ENCODE measurements at places on chromosomes 12 and 14. TPM values are rescaled to one million over a fixed set of nuclear protein-coding genes. Genes with fewer than 3 reads are reported as not detected.

The NAV3 gene
- 41.1 TPM for total RNA-seq

The SERPINA5 gene
- 20.6 TPM for total RNA-seq

The KLHL28 gene
- total RNA-seq: 17.7 TPM

The CCDC177 gene
- not detected for total RNA-seq

The SRRM4 gene
- not detected for total RNA-seq

- H3K4me3 ChIP-seq: no peak overlapping the region
- H3K4me1 ChIP-seq: no peaks in the 10 kb centered on the region
- H3K27ac ChIP-seq: no peak overlapping the region
- H3K27me3 ChIP-seq: no peaks in the 10 kb centered on the region
- DNase-seq: no peak
- no peaks in the 10 kb centered on the region for H3K36me3 ChIP-seq
These were observed 128.3 kb upstream of the EVL start for GRCh38 chr14:99936738-99937474.

- DNase-seq: no peak
- no peak overlapping the region for H3K27ac ChIP-seq
- no peaks in the 10 kb centered on the region for H3K4me1 ChIP-seq
- no peaks in the 10 kb centered on the region for H3K27me3 ChIP-seq
- no peaks in the 10 kb centered on the region for H3K36me3 ChIP-seq
These were observed 427.2 kb downstream of the TMTC2 start for GRCh38 chr12:83113945-83114344.

GRCh38 chr14:51188566-51189185, 51.4 kb upstream of the TMX1 start:
- peak overlapping the region; percentile 71 for H3K27ac ChIP-seq
- H3K4me3 ChIP-seq: peak overlapping the region; percentile 21
- peaks cover 4% of the 10 kb centered on the region for H3K4me1 ChIP-seq
- no peaks in the 10 kb centered on the region for H3K36me3 ChIP-seq
- DNase-seq: no peak

GRCh38 chr12:59780605-59781135, 184.8 kb downstream of the SLC16A7 start:
- no peak overlapping the region for H3K4me3 ChIP-seq
- H3K36me3 ChIP-seq: peaks cover 2% of the 10 kb centered on the region
- no peaks in the 10 kb centered on the region for H3K4me1 ChIP-seq
- H3K27ac ChIP-seq: no peak overlapping the region

GRCh38 chr12:45076417-45077026, 25.6 kb upstream of the DBX2 start:
- H3K4me1 ChIP-seq: no peaks in the 10 kb centered on the region
- H3K36me3 ChIP-seq: no peaks in the 10 kb centered on the region
- H3K4me3 ChIP-seq: no peak overlapping the region

- H3K4me1 ChIP-seq: no peaks in the 10 kb centered on the region
- H3K27me3 ChIP-seq: no peaks in the 10 kb centered on the region
- no peak overlapping the region for H3K4me3 ChIP-seq
- H3K27ac ChIP-seq: peak overlapping the region; percentile 77
These were observed 210.1 kb upstream of the EEA1 start for GRCh38 chr12:93139028-93139665.

GRCh38 chr14:54570631-54571415, 3.9 kb downstream of the SAMD4A start:
- no peaks in the 10 kb centered on the region for H3K27me3 ChIP-seq
- no peak for DNase-seq
- no peak overlapping the region for H3K4me3 ChIP-seq

GRCh38 chr12:80293759-80294158, 150.3 kb upstream of the PTPRQ start:
- H3K4me1 ChIP-seq: no peaks in the 10 kb centered on the region
- H3K4me3 ChIP-seq: no peak overlapping the region
- H3K27me3 ChIP-seq: no peaks in the 10 kb centered on the region

DNA sequence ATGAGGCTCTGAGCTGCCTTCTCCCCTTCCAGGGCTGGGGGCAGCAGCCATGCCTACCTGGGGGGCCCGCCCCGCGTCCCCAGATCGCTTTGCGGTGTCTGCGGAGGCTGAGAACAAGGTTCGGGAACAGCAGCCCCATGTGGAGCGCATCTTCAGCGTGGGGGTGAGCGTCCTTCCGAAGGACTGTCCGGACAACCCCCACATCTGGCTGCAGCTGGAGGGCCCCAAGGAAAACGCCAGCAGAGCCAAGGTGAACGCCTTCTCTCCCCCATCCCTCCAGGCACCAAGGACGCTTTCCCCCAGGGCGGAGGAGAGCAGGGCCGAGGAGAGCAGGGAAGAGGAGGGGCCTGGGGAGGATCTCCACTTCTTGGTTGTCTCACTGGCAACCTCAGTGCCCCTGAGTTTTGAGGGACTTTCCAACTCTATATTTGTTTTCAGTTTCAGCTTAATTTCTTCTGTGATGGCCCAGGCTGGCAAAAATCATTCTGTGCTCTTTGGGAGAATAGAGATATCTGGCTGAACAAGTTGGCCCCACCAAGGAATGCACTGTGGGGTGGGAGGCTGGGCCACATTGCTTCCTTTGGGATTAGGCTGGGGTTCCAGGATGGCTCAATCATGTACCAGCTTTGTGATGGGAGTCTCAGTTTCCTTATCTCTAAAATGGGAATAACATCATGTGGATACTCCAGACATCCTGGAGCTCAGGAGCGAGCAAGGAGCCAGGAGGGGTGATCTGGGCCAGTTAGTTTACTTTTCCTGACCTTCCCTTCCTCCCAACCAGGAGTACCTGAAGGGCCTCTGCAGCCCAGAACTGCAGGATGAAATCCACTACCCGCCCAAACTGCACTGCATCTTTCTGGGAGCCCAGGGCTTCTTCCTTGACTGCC, 1.2 kb downstream of the KHNYN start:
- H3K36me3 ChIP-seq: no peaks in the 10 kb centered on the region
- peak overlapping the region; percentile 65 for H3K4me3 ChIP-seq
- H3K27ac ChIP-seq: peak overlapping the region; percentile 100
- no peak for DNase-seq
- H3K4me1 ChIP-seq: peaks cover 6% of the 10 kb centered on the region

DNA sequence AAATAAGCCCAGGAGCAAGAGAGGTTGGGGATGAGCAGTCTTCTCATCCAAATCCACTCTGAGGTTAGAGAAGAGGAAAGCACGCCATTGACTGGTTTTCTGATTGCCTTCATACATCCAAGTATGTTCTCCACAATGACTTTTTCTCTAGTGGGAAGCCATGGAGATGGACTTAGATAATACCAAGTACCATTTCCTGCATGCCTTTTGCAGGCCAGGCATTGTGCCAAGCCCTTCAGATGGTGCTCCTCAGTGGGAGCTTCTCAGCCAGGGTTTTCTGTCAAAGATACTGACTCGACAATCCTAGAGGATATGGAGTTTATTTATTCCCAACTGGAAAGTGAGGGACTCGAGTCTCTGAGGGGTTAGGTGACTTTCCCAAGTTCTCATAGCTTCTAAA, 218.0 kb downstream of the ZFP36L1 start:
- H3K4me1 ChIP-seq: peaks cover 15% of the 10 kb centered on the region
- H3K27ac ChIP-seq: peak overlapping the region; percentile 59
- H3K36me3 ChIP-seq: no peaks in the 10 kb centered on the region
- no peak for DNase-seq
- H3K27me3 ChIP-seq: no peaks in the 10 kb centered on the region
- no peak overlapping the region for H3K4me3 ChIP-seq

GRCh38 chr14:92747701-92748258, 647 bp downstream of the LGMN start:
- DNase-seq: no peak
- peak overlapping the region; percentile 83 for H3K27ac ChIP-seq
- H3K36me3 ChIP-seq: no peaks in the 10 kb centered on the region
- H3K4me3 ChIP-seq: peak overlapping the region; percentile 82
- no peaks in the 10 kb centered on the region for H3K27me3 ChIP-seq

DNA sequence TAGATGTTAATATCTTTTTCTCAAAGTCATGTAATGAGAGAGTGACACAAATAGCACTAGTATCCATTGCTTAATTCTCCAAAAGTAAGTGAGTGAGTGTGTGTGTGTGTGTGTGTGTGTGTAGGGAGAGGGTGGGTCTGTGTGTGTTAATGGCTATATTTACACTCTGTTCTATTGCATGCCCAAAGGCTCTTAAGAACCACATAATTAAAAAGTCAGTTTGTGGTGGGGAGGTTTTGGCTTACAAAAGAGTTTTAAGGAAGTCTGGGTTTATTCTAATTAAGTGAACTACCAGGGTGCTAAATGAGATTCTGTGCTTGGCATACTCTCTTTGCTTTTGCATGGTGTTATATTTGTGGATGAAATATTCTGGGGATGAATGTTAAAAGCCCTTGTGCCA, 1897.6 kb upstream of the FLRT2 start:
- no peaks in the 10 kb centered on the region for H3K36me3 ChIP-seq
- DNase-seq: no peak
- H3K4me3 ChIP-seq: no peak overlapping the region
- no peaks in the 10 kb centered on the region for H3K4me1 ChIP-seq
- H3K27ac ChIP-seq: no peak overlapping the region

DNA sequence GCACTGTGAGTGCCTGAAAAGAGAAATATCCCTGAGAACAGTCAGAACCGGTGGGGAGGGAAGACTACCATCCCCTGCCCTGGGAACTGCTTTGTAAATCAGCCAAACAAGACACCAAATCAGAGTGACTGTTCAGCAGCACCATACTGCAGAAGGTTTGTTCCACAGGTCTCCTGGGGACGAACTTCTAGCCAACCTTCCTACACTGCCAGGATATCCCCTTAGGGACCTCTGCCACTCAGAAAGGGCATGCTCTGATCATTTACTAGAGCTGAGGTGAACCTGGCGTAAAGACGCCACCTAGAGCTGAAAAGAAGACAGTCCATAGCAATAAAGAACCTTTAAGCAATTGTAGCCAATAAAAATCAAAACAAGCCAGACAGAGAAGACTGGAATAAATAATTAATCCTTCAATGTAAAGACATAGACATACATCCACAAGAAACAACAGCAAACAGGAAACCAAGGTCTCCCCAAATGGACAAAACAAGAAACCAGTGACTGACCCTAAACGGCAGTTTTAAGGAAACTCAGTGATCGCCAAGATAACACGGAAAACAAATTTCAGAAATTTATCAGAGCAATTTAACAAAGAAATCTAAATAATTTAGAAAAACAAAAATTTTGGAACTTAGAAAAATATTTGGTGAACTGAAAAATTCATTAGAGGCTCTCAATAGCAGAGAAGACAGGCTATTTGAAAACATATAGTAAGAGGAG, 228.1 kb upstream of the AMIGO2 start:
- peak; percentile 28 for DNase-seq
- H3K27me3 ChIP-seq: no peaks in the 10 kb centered on the region
- H3K27ac ChIP-seq: no peak overlapping the region

GRCh38 chr12:116577154-116577561, 18.0 kb downstream of the MAP1LC3B2 start:
- H3K4me3 ChIP-seq: no peak overlapping the region
- H3K4me1 ChIP-seq: no peaks in the 10 kb centered on the region
- H3K27ac ChIP-seq: no peak overlapping the region
- no peak for DNase-seq
- H3K36me3 ChIP-seq: no peaks in the 10 kb centered on the region

Data from breast epithelium (tissue), 4 donors.